ENCODE measurements at places on chromosomes 5 and 9.

- no peak for DNase-seq
These were observed 471.3 kb downstream of the LRRC70 start for GRCh38 chr5:63049935-63050334.

DNA sequence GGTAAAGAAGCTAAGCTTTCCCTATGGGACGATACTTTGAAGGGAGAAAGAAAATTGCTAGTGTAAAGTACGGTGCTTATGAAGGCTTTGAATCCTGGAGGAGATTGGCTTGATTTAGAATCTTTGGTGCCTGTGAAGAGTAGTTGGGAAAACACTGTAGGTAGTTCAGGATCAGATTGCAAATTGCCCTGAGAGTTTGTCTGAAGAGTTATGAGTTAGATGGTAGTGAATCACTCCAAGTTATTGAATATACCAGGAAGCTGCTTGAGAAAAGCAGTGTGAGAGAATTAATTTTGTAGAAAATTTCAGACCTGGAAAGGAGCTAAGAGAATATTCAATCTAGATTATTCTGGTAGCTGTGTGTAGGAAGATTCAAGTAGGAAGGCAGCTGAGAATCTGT is 11.5 kb downstream of the MAN2A1 start:
- DNase-seq = no peak

- DNase-seq = no peak
These were observed 400.3 kb downstream of the ZSWIM6 start for GRCh38 chr5:61732369-61732768.

- DNase-seq = peak; percentile 40
These were observed 1.5 kb upstream of the OLFM1 start for GRCh38 chr9:135085830-135086546.

GRCh38 chr9:20651939-20652338 is 29.6 kb upstream of the MLLT3 start:
- DNase-seq = no peak

- DNase-seq = no peak
These were observed 1858.4 kb downstream of the EFNA5 start for GRCh38 chr5:105812304-105812703.

DNA sequence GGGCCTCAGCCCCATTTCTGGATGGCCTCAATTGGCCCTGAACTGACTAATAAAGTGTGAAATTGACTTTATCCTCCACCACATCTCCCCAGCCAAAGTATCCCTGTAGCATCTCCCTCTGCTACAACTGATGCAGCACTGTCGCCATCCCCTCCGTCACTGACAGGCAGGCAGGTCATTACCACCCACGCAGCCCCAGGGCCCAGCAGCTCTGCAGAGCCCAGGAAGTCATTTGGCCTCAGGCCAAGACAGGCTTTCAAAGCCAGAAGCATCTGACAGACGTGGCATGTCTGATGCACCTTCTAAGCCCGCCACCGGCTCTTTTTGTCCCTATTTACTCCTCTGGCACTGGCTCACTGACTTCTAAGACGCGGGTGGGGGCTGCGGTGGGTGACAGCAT is 65.3 kb downstream of the ARHGEF37 start:
- no peak for DNase-seq

- DNase-seq = no peak
These were observed 30.5 kb downstream of the TLR4 start for GRCh38 chr9:117734523-117735314.

GRCh38 chr9:13857521-13857920 is 456.4 kb downstream of the NFIB start:
- no peak for DNase-seq

- no peak for DNase-seq
These were observed 196.5 kb downstream of the SNX18 start for GRCh38 chr5:54713923-54714581.

DNA sequence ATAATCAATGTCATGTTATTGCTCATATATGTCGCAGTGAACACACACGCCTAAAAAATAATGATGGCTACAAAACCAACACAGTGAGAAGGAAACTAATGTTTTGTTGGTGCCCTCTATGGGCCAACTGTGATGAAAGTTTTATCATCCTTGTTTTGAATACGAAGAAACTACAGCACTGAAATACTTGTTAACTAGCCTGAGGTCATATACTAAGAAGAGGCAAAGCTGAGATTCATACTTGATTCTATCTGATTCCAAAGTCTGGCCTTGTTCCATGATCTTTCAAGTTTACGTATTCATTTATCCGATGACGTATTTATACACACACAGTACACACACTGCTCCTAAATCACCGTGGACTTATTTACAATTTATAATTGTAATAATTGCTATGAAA is 16.1 kb upstream of the DRD1 start:
- DNase-seq = no peak

- DNase-seq = no peak
These were observed 147.0 kb downstream of the CAVIN4 start for GRCh38 chr9:100724886-100725285.

GRCh38 chr9:4537581-4537980 is 47.3 kb downstream of the SLC1A1 start:
- no peak for DNase-seq

DNA sequence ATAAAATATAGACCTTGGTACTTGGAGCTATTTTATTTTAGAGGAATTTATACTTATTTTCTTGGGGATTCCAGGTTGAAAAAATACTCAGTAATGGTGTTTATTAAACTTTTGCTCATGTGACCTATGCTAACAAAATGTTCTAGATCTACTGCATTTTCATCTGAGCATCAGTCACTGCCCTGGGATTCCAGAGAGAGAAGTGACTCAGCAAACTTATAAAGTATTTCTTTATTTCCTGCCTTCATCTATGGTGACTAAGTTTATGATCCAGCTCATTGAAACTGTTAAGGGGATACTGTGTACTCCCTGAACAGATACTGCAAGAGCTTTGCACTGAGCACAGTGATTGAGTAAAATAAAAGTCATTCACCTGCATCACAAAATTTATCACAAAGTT is 298.5 kb upstream of the CDH18 start:
- no peak for DNase-seq

DNA sequence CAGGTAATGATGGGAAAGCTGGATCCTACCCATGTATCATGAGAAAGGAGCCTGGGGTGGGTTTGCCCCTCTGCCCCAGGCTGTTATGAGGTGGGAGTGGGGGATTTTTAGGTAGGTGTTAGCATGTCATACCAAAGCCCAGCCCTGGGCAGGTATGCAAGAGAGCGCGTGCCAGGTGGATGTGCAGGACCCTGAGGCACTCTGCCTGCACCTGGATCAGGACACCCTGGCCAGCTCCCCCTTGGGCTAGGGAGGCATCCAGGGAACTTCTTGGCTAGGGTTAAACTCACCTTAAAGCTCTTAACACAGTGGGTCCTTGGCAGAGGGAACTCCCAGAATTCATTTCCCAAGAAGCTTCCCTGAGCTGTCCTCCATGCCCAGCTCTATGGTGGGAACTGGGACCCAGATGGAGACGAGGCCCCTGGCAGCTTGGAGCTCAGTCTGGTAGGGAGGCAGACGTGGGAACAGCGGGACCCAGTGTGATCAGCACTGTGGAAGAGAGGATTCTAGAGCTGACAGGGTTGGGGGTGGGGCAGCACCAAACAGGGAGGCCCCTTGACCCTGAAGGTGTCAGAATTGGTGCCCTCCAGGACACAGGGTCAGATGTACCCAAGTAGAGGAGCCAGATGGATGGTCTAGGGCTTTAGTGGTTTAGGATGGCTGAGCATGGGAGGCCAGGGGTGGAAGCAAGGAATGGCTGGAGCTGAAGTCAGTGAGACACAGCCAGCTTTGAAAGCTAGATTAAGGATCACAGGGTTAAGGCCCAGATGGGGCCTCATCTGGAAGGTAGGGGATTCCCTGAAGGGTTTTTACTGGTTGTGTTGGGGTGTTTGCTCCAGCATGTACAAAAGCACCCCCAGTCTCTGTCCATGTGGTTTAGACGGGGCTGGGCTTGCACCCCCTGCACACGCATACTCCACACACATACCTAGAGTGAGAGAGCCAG is 2.2 kb upstream of the PRR7 start:
- peak; percentile 54 for DNase-seq

- DNase-seq = no peak
These were observed 37.7 kb upstream of the STXBP1 start for GRCh38 chr9:127574072-127574993.

DNA sequence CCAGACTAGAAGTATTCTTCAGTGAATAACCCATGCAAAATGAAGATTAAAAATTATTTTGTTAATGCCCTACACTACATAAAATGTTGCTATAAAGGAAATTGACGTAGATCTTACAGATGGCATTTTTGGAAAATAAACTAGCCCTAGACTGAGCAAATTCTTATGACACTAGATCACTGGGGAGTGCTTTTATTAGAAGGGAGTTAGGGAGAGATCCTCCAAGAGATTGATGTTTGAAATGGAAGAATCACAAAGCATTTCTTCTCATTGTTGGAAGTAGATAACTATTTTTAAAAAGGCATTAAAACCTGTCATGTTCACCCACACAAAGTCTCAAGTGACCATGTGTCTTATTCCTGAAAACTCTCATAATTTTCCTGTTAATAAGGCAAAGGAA is 351.1 kb upstream of the TLE4 start:
- DNase-seq = no peak

DNA sequence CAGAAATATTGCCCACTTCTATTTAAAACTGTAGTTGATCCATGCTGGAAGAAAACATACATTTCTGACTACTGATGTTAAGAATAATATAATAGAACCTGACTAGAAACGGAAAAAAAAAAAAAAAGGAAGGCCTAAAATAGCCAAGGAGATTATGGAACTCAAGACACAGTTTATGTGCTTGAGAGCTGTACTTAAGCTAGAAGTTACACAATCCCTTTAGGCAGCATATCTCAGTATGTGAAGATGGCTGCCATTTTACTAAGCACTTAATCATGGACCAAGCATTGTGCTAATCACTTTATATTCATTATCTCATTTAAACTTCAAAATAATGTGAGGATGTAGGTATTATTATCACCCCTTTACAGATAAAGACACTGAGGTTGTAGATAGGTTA is 73.0 kb upstream of the NR4A3 start:
- no peak for DNase-seq

- DNase-seq = no peak
These were observed 13.7 kb downstream of the SMC2 start for GRCh38 chr9:104107799-104108198.

DNA sequence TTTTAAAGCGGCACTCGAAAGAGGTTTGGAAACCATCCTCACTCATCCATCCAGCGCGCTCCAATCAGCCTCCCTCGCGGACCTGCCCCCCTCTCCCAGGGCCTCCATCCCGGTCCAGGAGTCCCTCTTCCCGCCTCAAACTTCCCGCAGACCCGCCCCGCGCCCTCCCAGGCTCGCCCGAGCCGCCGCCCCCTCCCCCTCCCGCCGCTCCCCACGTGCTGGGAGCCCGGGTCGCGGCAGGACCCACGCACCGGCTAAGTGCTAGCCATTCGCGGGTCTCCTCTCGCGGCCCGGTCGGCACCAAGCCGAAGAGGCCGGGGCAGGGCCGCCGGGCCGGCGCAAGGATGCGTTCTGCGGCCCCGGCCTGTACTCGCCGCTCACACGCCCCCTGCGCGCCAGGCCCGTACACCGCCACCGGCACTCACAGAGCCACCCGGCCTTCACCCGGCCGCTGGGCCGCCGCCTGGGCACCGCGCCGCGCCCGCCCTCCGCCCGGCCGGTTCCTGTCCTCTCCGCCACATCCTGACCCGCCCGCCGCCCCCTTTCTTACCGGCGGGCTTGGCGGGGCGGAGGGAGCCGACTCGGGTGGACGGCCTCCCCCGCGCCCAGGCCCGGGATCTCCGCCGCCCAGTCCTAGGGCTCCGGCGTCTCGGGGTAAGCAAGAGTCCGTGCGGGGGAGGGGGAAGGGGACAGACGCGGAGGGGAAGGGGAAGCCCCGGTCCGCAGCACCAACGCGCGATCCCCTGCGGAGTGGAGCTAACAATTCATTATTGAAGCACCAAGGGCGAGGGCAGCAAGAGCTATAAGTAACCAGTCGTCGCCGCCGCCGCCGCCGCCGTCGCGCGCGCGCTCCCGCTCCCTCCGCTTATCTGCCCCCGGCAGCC is 576 bp downstream of the CHD1 start:
- peak; percentile 61 for DNase-seq

- DNase-seq = peak; percentile 83
These were observed 92.7 kb downstream of the SV2C start for GRCh38 chr5:76175821-76176403.

- peak; percentile 59 for DNase-seq
These were observed 91.2 kb downstream of the RFK start for GRCh38 chr9:76302947-76303550.

- no peak for DNase-seq
These were observed 34.7 kb downstream of the RETREG1 start for GRCh38 chr5:16582081-16582480.

Measured in GM12865 (cell line).